ENCODE measurements at places on chromosomes 2 and 18. TPM values are rescaled to one million over a fixed set of nuclear protein-coding genes. Genes with fewer than 3 reads are reported as not detected.
A peak's percentile ranks its signal among the peaks of the same experiment; 100 is the strongest.

GRCh38 chr18:68733707-68734106, 18.8 kb upstream of the TMX3 start:
- DNase-seq = no peak
- H3K4me1 ChIP-seq = peaks cover 1% of the 10 kb centered on the region
- H3K27me3 ChIP-seq = no peaks in the 10 kb centered on the region
- no peak overlapping the region for H3K27ac ChIP-seq
- no peak overlapping the region for H3K4me3 ChIP-seq
- H3K36me3 ChIP-seq = no peaks in the 10 kb centered on the region

DNA sequence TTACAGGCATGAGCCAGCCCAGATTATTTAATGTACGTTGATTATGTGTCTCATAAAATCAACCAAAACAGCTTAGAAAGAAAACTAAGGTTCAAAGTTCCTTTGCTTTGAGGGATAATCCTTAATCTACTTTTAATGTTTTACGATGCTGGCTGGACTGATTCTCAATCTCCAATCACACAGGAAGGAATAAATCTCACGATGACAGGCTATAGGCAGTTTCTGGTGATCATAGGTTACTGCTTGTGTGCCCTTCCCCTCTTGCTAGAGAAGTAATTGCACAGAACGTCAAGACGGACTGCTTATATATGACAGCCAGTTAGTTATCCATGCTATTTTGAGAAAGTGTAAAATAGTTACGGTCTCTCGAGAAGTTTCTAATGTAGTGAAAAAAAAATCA, 43.1 kb downstream of the C2orf74 start:
- H3K27me3 ChIP-seq = no peaks in the 10 kb centered on the region
- no peak overlapping the region for H3K4me3 ChIP-seq
- no peak overlapping the region for H3K27ac ChIP-seq
- H3K4me1 ChIP-seq = no peaks in the 10 kb centered on the region

GRCh38 chr2:199833525-199833924, 17.5 kb downstream of the FTCDNL1 start:
- H3K4me3 ChIP-seq = no peak overlapping the region
- no peaks in the 10 kb centered on the region for H3K36me3 ChIP-seq
- no peaks in the 10 kb centered on the region for H3K27me3 ChIP-seq
- no peaks in the 10 kb centered on the region for H3K4me1 ChIP-seq
- no peak overlapping the region for H3K27ac ChIP-seq

DNA sequence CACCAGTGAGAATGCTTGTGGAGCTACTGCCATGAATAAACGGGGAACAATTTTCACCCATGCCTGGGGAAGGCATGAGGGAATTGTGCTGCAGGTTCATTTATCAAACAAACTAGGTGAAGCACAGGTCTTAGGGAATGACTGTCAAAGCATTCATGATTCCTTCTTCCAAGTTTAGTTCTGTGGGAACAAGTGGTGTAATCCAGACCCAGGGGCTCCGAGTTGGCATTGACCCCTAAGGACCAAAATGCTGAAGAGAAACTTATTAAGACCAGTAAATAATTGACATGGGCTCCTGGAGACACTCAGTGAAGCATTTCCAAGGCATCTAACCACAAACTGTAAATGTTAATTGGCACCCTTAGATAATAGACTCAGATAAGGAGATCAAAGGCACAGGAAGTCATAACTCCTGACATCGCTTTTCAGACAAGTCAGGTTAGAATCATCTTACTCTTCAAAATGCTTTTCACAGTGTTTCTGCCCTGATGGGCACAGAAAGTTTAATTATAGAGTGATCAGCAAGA, 96.9 kb downstream of the SPP2 start:
- H3K4me1 ChIP-seq = no peaks in the 10 kb centered on the region
- H3K36me3 ChIP-seq = no peaks in the 10 kb centered on the region
- no peak overlapping the region for H3K4me3 ChIP-seq

- H3K4me1 ChIP-seq = peaks cover 13% of the 10 kb centered on the region
- H3K36me3 ChIP-seq = no peaks in the 10 kb centered on the region
- no peaks in the 10 kb centered on the region for H3K27me3 ChIP-seq
- DNase-seq = peak; percentile 58
- peak overlapping the region; percentile 47 for H3K27ac ChIP-seq
- H3K4me3 ChIP-seq = no peak overlapping the region
Observed at GRCh38 chr2:216710551-216711301, 15.4 kb upstream of the IGFBP5 start.

DNA sequence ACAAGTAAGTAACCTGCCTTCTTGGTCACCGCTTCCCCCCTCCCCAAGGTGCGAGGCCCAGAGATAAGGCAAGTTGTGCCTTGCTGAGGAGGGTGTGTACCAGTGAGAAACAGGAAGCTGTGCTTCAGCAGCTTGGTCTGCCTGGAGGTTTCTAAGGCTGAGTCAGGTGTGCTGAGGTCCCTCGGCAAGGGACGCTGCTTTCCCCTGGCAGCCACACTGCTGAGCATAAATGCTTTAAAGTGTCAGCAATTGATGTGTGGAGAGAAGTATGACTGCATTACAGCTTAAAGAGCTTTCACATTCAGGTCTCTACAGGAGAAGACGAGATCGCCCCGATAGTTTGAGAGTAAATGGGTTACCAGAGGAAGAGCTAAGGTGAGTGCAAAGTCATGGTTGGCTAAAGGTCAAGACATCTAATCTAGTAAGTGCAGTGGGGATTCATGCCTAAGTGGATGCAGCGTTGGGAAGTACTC, 86.9 kb downstream of the LIMS1 start:
- no peak for DNase-seq
- no peak overlapping the region for H3K27ac ChIP-seq
- peaks cover 21% of the 10 kb centered on the region for H3K4me1 ChIP-seq

GRCh38 chr18:55517055-55517454, 70.9 kb downstream of the TCF4 start:
- no peaks in the 10 kb centered on the region for H3K36me3 ChIP-seq
- no peak overlapping the region for H3K27ac ChIP-seq
- no peaks in the 10 kb centered on the region for H3K27me3 ChIP-seq

DNA sequence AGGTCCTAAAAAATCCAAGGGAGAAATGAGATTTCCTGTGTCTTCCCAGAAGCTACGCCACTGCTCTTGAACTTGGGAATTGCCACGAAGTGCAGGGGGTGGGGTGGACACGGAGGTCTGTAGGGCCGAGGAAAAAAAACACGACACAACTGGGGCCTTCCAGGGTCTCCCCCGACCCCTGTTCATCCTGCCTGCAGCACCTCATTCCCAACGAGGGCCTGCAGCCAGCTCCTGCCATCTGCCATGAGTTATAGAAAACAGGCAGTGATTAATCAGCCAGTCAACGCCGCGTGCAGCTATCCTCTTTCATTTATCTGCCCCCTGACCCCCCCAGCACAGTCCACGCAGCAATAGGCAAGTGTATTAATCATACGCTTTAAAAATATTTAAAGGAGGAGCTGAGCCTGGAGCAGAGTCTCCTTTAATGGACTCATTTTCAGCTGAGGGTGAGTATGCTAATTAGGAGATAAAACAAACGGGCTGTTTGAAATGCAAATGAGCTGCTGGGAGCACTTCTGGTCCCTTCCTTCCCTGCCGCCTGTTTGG, 209.9 kb downstream of the TFCP2L1 start:
- H3K4me1 ChIP-seq = no peaks in the 10 kb centered on the region
- H3K4me3 ChIP-seq = no peak overlapping the region
- peak overlapping the region; percentile 29 for H3K27ac ChIP-seq
- DNase-seq = peak; percentile 70

DNA sequence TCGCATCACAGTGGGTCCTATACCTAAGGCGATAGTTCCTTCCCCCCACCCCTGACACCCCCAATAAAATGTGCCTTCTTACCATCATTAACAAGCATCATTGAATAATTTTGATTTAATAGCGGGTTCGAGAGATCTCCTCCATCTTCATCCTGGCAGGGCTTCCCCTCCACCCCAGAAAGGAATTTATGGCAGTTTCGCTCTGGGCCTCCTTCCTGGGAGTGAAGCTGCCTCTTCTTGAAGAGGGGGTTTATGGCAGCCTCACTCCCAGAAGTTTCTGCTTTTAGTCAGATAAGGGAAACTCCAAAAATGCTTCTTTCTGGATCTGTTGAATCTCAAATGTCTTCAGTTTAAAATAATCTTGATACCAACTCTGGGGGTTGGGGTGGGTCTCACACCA, 45.7 kb downstream of the RRM2 start:
- no peaks in the 10 kb centered on the region for H3K27me3 ChIP-seq
- DNase-seq = no peak
- H3K4me1 ChIP-seq = peaks cover 3% of the 10 kb centered on the region
- no peak overlapping the region for H3K27ac ChIP-seq
- no peak overlapping the region for H3K4me3 ChIP-seq

GATA6 gene
- 221 TPM for total RNA-seq

ANKAR gene
- total RNA-seq = 9.9 TPM

IL1R2 gene
- 0.15 TPM for total RNA-seq

CKAP2L gene
- 1.4 TPM for total RNA-seq

SLC11A1 gene
- 12.1 TPM for total RNA-seq

GAL3ST2 gene
- total RNA-seq = not detected

STARD6 gene
- total RNA-seq = not detected

Data from ovary (tissue), 10 donors.